HT1080 (cell line): ENCODE measurements at places on chromosomes 4 and X.

DNA sequence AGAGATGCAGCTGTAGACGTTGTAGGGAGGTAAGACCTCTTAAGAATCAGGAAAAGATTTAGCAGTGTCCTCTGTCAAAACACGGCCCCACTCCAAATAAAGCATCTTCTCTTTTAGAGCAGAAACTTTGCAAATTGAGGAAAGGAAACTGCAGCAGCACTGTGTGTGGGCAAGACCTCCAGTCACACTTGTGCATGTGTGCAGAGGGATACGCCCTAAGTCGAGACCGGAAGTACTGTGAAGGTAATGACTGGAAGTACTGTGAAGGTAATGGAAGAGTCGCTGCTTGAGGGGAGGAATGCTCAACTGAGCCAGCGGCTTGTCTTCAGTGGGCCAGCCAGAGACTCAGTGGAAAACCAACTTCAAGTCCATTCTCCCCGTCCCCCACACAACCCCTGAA, 46.5 kb downstream of the EGF start:
- DNase-seq = no peak

DNA sequence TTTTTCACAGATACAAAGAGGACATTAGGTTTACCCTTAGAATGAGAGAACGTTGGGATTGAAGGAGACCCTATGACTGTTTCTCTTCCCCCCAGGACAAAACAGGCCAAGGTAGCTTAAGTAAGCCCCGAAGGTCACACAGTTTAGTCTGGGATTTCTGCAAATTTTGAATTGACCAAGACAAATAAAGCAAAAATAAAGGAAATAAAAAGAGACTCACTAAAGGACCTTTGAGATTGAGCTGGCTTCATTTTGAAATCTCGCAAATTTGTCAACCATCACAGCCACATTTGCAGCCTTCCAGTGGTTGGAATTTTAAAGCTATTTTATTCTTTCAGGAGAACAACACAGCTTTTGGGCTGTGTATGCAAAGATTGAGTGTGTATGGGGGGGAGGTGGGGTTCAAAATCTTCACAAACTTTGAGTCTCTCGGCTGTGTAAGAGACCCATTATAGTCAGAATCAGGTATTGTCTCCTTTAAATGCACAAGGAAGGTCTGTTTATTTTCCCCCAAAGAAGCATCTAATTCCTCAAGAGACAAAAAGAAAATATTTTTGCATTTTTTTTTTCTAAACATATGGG, 4.2 kb downstream of the TMSB4X start:
- DNase-seq = no peak

DNA sequence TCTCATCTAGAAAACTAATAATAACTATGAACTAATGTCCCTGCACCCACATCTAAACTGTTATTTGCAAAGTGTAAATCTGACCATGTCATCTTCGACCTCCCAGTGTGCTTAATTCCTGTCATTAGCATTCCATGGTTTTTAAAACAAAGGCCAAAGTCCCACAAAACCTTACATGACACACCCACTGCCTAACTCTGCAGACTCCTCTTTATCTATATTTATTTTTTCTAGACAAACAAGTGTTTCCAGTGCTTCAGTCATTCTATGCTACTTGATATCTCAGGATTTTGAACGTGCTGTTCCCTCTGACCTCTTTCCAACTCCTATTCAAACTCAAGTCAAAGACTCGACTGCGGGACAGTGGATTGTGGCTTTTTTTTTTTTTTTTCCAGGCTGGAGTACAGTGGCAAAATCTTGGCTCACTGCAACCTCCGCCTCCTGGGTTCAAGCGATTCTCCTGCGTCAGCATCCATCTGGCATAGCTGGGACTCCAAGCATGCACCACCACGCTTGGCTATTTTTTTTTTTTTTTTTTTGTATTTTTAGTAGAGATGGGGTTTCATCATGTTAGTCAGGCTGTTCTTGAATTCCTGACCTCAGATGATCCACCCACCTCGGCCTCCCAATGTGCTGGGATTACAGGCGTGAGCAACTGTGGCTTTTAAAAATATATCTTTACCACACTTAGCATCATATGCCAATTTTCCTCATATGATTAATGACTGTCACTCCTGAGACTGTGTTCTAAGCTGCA, 1511.0 kb downstream of the ARAP2 start:
- DNase-seq = no peak

GRCh38 chrX:153922932-153923857, 2.9 kb downstream of the ARHGAP4 start:
- no peak for DNase-seq

DNA sequence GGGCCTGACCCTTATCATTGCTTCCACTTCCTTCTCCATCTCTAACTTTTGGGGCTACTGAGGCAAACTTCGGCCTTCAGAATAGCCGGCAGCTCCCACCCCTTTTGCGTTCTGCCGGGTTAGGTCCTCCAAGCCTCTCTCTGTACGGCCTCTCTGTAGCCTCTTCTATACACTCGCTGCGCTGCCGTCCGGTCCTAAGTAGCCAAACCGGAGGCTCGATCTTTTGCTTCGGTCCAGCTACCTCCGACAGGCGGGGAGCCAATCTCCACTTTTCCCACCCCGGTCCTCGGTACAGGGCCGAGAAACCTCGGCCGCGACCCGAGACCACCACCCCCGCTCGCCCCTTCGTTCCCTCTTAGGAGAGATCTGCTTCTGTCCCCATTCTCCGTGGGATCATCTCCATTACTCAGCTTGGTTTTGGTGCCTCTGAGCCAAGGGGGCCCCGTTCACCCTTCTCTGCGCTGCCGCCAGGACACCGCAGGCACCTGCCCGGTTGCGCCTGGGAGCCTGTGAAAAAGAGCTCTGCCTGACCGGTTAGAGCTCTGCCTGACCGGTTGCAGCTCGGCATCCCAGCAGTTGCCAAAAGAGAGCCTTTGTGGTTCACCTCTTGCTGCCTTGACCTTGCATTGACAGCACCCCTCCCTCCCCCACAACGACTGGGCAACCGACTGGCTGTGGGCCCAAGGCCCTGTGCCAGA, 1.0 kb upstream of the HTR2C start:
- no peak for DNase-seq

DNA sequence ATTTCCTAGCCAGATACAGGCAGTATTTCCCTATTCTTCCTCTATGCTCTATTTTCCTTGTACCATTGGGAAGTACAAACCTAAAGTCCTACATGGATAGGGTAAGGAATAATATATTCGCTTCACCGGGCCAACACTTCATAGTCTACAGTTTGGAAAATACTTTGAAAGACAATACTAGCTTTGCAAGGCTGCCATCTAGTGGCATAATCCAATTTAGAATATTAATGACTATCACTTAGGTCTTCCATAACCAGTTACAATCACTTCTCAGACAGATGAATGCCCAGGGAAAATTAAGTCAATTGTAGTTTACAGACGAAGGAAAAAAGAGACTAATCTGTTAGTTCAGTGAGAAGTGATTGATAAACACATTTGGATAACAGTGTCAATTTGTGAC, 141.0 kb upstream of the FAM47C start:
- DNase-seq = peak; percentile 1
